GM04504 (cell line): ENCODE measurements at places on chromosomes 4 and X.
A peak's percentile ranks its signal among the peaks of the same experiment; 100 is the strongest.

- no peak for DNase-seq
Observed at GRCh38 chr4:161498155-161498554, 665.6 kb downstream of the FSTL5 start.

DNA sequence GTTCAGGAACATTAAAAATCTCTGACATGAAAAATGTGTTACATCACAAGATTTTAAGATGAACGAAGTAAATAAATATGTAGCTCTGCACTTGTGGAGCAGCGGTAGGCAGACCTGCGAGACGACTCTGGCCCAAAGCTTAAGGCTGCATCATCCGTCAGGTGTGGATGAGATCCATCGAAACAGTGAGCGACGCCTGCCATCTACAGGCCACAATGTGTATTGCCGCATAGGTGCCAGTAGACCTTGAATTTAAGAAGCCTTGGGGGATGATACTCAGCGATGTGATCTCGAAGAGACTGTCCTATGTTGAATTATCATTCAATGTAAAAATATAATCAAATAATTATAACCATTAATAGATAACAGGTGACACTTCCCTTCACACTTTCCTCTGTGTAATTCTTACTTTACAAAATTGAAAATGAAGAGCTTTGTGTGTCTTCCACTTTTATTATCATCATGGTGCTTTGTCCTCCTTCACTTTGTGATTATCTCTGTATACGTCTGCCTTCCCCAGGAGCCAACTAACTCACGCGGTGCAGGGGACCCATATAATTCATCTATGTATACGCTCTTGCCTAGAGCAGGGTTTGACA is 851.0 kb downstream of the RAB28 start:
- peak; percentile 20 for DNase-seq

DNA sequence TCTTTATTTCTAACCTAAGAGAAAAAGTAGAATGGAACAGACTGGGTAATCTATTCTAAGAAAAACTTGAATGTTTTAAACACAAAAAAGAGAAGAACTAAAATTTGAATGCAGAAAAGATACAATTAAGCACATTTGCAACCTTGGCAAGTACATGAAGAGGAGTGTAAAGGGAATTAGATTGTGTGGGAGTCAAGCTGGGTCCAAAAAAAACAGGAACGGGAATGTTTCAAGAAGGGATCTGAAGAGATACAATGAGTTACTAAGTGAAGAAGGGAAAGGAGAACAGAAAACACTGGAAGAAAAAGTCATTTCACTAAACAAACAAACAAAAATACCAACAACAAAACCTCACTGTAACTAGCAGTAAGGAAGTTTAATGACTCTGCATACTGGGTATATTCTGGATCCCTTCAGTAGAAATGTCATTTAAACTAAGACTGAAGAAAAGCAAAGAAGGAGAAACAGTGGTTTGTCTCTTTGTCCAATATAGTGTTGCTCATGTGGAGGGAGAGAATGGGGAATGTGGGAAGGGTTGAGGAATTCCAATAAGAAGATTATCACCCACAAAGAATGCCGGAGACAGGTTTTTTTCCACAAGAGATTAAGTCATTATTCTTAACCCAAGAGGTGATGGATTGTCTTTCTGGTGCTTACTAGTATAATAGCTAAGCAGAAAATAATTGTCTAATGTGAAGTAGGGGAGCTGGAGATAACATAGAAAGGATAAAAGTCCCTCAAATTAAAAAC is 50.4 kb upstream of the PTPN13 start:
- no peak for DNase-seq

GRCh38 chr4:41814565-41814964 is 66.0 kb upstream of the PHOX2B start:
- DNase-seq = peak; percentile 0

DNA sequence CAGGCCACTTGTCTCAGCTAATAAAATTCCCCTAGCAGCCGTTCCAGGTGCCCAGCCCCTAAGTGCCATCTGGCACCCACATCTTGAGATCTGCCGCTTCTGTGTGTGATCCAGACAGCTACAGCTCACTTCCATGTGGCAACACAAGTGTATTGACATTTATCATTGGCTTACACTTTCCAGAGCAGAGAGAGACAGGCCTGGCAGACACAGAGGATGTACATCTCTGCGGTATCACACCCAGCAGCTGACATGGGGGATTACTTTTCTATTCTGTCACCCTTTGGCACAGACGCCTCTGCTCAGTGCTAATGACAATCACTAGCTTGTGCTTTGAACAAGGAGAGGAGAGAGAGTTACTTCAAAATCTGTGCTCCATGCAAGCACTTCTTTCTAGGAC is 195.9 kb downstream of the KDR start:
- DNase-seq = no peak

DNA sequence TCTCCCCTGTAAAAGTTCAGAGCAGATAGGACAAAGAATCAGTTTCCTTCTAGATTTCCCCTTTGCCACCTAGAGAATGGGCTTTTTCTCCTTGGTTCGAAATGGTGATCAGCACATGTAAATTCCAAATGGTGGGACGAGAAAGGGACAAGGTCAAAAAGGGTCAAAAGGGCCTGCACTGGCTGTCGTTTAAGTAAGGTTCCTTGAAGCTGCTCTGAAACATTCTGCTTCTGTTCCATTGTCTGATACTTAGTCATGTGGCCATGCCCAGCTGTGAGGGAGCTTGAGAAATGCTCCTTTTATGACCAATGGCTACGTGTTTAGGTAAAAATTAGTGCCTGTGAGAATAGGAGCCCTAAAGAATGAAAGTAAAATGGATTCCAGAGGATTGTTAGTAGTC is 165.9 kb upstream of the CENPE start:
- DNase-seq = no peak

DNA sequence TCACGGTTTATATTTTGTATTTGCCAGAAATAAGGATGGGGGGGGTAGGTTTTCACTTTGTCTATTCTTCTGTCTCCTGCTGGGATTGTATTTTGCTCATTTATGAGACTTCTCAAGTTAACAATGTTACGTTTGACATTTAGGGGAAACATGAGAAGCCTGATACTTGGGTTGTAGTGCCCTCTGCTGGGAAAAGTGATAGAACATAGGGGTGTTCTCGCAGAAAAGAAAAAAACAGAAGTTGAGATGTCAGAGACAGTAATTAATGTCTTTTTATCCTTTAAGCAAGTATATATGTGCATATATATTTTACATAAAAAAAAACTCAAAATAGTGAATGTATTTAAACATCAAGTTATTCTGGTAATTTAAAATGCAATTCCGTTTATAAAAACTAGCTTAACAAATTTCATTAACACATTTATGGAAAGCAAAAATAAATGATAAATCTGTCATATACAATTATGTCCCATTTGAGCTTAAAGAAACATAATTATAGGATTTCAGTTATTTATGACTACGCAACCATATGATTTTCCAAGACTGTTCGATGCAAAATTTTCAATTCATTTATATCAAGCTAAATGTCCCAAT is 46.0 kb upstream of the TMPRSS11F start:
- DNase-seq = peak; percentile 24

GRCh38 chrX:50707405-50707804 is 106.6 kb downstream of the SHROOM4 start:
- DNase-seq = no peak
